Mesenteric fat pad (tissue), 1 donor: ENCODE measurements at places on chromosomes 13 and 19. TPM values are rescaled to one million over a fixed set of nuclear protein-coding genes. Genes with fewer than 3 reads are reported as not detected.

- DNase-seq: peak; percentile 73
Observed at GRCh38 chr13:21336609-21337349, 122.3 kb downstream of the ZDHHC20 start.

- DNase-seq: peak; percentile 57
Observed at GRCh38 chr13:111883571-111884343, 183.2 kb upstream of the SOX1 start.

Gene IRGC
- total RNA-seq: not detected

- no peak for DNase-seq
Observed at GRCh38 chr19:18507021-18507726, 14.7 kb downstream of the ELL start.

DNA sequence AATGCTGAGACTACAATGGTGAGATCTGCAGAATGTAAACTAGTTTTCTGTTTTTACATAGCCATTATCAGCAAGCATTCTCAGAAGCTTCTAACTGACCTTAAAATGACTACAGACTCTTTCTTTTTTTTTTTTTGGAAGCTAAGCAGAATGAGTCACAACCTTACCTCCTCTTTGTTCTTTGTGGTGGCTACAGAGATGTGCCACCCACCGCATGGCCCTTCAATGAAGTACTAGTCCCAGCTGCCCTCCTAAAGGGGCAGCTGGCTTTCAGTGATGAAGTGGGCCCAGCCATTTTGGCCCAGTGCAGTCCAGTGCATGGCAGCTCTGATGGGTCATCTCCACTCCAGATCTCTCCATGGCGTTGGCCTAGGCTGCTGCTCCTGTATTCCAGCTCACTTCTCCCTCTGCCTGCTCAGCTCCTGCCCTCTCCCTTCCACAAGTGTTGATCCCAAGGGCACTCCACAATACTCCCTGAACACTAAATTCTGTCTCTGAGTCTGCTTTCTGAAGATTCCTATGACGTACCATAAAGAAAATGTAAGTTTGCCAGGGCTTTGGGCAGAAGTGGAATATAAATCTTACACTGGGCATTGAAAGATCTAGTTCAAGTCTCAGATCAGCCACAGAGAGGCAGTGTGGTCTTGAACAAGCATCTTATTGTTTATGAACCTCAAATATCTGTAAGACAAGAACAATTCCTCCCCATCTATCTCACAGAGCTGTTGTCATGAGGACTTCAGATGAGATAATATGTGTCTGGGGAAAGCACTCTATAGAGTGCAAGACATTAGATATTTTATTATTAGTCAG is 85.6 kb downstream of the RXFP2 start:
- DNase-seq: no peak

DNA sequence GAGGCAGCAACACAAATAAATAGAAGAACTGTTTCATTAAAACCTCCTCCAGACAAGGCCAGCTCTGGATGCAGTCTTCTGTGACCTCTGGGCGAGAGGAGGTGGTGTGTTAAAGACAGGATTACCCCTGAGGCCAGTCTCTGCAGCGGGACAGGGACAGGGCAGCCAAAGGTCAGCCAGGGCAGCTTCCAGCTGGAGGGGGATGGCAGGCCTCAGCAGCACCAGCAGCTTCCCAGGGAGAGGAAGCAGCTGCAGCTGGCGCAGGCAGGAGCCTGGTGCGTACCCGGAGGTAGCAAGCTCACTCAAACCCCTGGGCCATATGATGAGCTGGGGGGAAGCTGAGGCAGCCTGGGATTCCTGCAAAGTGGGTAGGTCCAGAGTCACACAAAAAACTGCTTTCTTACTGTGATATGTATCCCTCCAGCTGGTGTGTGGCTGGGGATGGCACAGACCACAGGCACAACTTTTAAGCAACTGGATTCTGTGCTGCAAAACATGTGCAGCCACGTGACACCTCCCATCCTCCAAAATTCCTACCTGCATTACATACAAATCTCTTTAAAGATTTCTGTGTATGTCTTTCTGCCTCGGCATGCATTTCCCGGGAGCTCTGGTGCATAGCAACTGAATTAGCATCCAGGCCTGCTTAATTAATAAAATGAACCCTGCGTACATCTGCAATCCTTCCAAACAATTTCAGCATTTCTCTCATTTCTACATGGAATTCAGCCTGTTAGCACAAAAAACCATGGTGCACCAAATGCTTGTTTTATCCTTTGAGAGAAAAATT is 238.3 kb upstream of the MAB21L1 start:
- peak; percentile 73 for DNase-seq

DNA sequence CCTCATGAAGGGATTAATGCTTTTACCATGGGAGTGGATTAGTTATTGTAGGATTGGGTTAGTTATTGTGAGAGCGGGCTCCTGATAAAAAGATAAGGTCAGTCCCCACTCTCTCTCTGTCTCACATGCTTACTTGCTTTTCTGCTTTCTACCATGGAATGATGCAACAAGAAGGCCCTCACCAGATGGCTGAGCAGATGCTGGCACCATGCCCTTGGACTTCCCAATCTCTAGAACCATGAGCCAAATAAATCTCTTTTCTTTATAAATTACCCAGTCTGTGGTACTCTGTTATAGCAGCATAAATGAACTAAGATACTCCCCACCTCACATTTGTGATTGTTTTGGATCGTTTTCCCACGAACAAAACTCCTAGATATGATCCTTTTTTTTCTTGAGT is 353.8 kb downstream of the DNAJC15 start:
- no peak for DNase-seq

GRCh38 chr19:47813304-47813994 is 8.3 kb upstream of the CRX start:
- DNase-seq: no peak

Gene ZNF613
- total RNA-seq: 5.1 TPM

Gene COLGALT1
- total RNA-seq: 117 TPM

Gene TRIM28
- 185 TPM for total RNA-seq

GRCh38 chr13:50107205-50107604 is 92.0 kb downstream of the KCNRG start:
- no peak for DNase-seq
